GM04503 (cell line): ENCODE measurements at places on chromosomes 4 and X.
A peak's percentile ranks its signal among the peaks of the same experiment; 100 is the strongest.

- DNase-seq = no peak
Measured at GRCh38 chrX:12891915-12892506, 14.4 kb upstream of the TLR8 start.

- DNase-seq = no peak
Measured at GRCh38 chr4:96173756-96174155, 333.9 kb downstream of the PDHA2 start.

DNA sequence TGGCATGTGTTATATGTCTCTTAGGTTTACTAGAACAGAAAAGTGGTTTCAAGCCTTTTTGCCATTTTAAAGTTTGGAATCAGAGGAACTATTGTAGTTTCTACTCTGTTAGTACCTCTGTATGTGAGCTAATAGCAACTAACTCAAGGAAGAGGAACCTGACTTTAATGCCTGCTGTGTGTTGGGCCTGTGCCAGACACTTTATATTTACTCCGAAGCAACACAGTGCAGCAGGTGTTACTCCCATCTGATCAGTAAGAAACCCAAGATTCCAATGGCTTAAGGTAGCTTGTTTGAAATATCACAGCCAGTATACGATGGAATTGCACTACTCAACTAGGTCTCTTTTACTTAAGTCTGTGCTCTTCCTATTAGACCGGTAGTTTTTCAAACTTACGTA is 79.2 kb downstream of the USP9X start:
- DNase-seq = no peak

GRCh38 chr4:13921805-13922204 is 294.3 kb upstream of the BOD1L1 start:
- no peak for DNase-seq

GRCh38 chrX:19625612-19626011 is 110.3 kb upstream of the MAP3K15 start:
- DNase-seq = no peak

GRCh38 chrX:107978707-107979307 is 3.4 kb downstream of the TEX13B start:
- DNase-seq = no peak

DNA sequence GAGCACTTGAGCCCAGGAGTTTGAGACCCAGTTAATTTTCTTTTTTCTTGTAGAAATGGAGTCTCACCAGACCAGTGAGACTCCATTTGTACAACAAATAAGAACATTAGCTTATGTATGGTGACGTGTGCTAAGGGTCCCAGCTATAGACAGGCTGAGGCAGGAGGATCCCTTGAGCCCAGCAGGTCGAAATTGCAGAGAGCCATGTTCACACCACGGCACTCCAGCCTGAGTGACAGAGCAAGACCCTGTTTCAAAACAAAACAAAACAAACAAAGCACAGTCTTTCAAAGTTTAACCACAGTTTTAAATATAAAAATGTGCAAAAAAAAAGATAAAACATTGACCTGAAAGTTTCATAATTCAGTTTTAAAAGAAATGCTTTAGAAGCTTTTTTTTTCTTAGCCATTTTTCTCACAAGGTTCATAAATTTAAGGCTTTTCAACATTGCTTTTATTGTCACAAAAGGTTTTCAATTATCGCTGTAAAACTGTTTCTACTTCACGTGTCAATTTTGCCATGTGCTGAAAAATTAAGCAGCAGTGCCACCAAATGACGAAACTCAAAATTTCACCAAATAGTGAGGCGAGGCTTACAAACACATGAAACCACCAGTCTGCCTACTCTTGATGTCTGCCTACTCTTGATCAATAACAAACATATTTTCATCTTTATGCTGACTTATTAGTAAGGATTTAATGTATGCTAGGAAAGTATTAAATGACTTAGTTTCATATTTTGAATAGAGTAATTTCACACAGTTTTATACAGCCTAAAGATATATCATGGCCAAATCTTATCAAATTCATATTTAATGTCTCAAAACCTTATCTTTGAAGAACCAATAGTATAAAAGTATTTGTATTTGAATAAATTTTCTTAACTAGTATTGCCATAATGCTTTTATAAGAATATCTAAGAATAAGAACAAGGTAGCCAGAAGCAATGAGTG is 126.3 kb downstream of the NEK1 start:
- peak; percentile 30 for DNase-seq

GRCh38 chr4:53852343-53852742 is 212.1 kb downstream of the CHIC2 start:
- DNase-seq = no peak

GRCh38 chrX:132181364-132181763 is 37.9 kb downstream of the RAP2C start:
- no peak for DNase-seq

DNA sequence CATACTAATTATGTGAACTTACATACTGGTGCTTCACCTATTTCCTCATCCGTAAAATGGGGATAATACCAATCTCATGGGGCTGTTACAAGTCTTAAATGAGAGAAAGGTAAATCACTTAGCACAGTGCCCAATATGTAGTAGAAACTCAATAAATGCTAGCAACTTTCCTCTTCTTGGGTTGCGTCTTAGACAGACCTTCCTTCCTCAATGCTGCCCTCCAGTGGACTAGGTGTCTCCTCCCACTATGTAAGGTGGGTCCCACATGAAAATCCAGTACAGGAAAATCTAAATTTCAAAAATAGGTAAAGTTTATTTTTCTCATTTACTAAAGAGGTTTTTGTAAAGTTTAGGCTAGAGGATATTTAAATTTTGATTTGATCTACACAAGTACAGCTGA is 20.6 kb downstream of the ZDHHC9 start:
- DNase-seq = no peak

DNA sequence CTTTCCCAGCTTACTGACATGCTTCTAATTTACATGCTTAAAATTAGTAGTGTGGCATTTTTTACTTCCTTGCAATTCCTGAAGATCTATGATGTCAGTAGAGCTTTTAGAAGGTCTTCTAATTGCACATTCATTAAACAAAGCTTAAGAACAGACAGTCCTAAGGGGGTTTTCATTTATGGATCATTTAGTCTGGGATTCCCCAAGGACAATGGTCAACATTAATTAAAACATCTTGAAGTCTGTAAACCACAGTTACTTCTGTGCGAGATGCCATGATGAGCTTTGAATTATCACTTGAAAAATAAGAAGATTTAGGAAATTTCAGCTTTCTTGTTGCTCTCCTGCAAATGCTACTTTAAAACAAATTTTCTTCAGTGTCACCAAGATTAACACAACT is 20.2 kb downstream of the ANXA3 start:
- no peak for DNase-seq

DNA sequence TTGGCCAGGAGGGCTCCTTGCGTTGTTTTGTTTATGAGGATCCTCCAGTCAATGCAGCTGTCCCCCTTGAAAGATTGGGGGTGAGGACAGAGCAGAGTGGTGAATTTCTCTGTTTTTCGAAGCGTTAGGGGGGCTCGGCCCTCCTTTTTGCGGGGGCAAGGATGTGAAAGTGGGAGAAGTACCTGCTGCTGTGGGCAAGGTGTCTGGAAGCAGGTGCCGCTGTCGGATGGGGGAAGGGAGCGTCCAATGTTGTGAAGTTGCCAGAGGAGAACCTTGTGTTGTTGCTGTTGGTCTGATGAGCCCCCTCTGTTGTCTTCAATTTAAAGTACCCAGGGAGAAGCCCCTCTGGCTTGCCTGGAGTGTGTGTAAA is 613 bp downstream of the GLRB start:
- no peak for DNase-seq

GRCh38 chr4:22500831-22501714 is 14.8 kb downstream of the ADGRA3 start:
- DNase-seq = no peak

DNA sequence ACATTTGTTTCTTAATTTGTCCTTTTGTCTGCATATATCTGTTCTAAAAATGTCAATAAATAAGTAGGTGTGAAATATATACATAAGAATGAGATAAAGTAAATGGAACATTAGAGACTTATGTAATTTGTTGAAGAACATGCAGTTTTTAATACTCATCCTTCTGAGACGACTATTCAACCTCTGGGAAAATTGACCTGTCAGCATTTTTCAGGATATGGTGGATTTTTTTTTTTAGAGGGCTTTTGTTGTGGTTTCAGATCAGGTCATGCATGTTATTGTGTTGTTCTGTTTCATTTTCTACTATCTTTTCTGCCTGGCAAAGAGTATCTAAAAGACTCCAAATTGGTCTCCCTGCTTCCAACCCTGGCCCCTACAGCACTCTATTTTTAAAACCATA is 97.3 kb downstream of the PCDH7 start:
- DNase-seq = no peak
